ENCODE measurements at places on chromosomes 12 and 14.

GRCh38 chr12:124707316-124707715 lies 139.9 kb upstream of the NCOR2 start:
- no peak for DNase-seq

- DNase-seq: no peak
Observed at GRCh38 chr12:63968673-63969072, 124.2 kb downstream of the SRGAP1 start.

- no peak for DNase-seq
Observed at GRCh38 chr14:33356181-33356580, 417.5 kb downstream of the NPAS3 start.

- DNase-seq: no peak
Observed at GRCh38 chr12:14482361-14482760, 85.3 kb downstream of the PLBD1 start.

GRCh38 chr12:69658203-69658602 lies 40.9 kb downstream of the BEST3 start:
- no peak for DNase-seq

DNA sequence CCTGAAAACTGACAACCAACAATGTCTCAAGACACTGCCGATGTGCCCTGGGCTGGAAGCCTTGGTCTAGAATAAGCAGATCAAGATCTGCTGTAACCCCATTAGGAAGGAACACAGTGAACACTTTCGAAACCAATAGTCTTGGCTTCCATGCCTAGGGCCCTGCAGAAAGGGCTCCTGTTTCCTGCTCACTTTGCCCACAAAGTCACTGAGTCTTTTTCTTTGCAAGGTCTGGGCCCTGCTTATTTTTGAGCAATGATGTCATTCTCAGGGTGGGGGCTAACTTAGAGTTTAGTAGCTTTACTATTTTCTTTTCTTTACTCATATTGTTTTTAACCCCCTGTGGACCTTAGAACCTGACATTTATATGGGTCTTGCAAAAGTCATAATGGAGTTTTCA lies 704.2 kb upstream of the TMEM132C start:
- DNase-seq: no peak

DNA sequence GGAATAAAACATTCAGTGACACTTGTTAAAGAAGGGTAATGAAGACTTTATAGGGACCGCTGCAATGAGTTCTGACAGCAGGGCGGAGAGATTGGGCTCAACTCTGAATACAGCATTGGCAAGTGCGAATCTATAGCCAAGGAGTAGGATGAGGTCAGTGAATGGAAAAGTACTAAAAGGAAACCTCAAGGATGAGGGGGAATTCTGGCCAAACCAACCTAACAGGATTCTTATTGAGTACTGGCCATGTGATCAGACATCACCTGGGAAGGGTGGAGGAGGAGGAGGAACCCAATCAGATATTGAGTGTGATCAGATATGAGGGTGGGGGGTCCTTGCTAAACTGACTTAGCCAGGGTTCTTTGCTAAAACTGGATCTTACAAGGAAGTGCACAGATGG lies 31.0 kb downstream of the DRAM1 start:
- DNase-seq: no peak

GRCh38 chr12:70842136-70842535 lies 78.4 kb downstream of the PTPRR start:
- no peak for DNase-seq

DNA sequence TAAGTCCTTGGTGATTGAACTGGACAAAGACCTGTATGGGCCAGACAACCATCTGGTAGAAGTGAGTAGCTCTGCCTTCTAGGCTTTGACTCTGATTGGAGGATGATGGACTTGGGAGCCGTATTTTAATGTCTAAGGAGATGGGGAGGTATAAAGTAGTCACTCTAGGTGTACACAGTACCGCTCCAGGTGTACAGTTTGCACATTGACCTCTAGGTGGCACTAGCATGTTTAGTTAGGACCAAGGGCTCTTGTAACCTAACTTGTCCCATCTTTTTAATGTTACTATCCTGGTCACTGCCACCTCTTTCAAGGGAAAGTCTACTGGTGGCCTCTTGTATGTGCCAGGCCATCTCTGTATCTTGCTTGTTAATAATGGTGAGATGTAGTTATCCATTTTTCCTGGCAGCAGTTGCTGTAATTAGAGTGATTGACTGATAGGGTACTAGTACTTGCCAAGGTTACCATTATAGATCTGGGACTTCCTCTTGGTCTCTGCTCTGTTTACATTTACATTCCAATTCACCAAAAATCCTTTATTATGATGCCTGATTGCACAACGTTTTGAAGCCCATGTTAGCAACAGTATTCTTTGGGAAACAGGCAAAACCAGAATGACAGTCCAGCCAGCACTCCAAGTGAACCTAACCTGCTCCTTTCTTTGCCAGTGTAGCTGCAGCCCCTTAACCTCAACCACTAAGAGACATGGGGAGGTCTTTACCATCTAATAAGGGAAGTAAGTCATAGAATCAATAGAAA lies 3.6 kb downstream of the SMARCD1 start:
- no peak for DNase-seq

DNA sequence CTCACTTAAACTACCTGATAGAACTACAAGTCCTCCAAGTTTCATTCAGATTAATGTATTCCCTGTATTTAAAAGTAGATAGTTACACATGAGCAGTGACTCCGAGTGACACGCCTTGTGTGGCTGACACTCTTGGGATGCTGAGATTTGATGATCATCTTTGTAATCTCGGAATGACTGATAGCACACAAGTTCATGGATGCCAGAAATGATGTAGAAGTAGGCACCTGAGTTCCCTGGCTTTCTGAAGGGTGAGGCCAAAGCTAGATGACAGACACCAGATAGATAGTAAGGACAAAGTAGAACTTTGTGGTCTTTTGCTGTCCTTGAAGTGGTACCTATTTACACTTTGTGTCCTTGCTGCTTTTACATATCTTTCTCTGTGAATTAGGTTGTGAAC lies 491.2 kb downstream of the PCNX1 start:
- DNase-seq: no peak

Data from Right ventricle myocardium inferior (tissue), 1 donor.